SK-MEL-5 (cell line): ENCODE measurements at places on chromosomes 7 and 10. TPM values are rescaled to one million over a fixed set of nuclear protein-coding genes. Genes with fewer than 3 reads are reported as not detected.

MYL10 gene
- 1.1 TPM in 1 of 2 replicates, not detected in the other for total RNA-seq

ASB10 gene
- total RNA-seq: not detected in 2 replicates

VWDE gene
- total RNA-seq: 0.16 and 0.32 TPM in 2 replicates

CALHM2 gene
- not detected in 2 replicates for total RNA-seq

ABCA13 gene
- total RNA-seq: 3.8 and 4.1 TPM in 2 replicates

FAM131B gene
- total RNA-seq: not detected in 2 replicates

FGL2 gene
- total RNA-seq: not detected in 2 replicates

HABP2 gene
- total RNA-seq: not detected in 2 replicates

SLC26A3 gene
- not detected in 2 replicates for total RNA-seq

AOC1 gene
- total RNA-seq: 0.05 and 0.21 TPM in 2 replicates

PTF1A gene
- total RNA-seq: not detected in 2 replicates

SFTPA1 gene
- not detected in 2 replicates for total RNA-seq

KCNMA1 gene
- not detected in 2 replicates for total RNA-seq

EBLN1 gene
- total RNA-seq: 0.13 and 0.26 TPM in 2 replicates

ANKRD1 gene
- total RNA-seq: not detected in 2 replicates

HNRNPA2B1 gene
- 201 and 235 TPM in 2 replicates for total RNA-seq

LLCFC1 gene
- not detected in 2 replicates for total RNA-seq

SH2D4B gene
- 0.11 and 0.13 TPM in 2 replicates for total RNA-seq

NEUROD6 gene
- total RNA-seq: not detected in 2 replicates

ASIC3 gene
- total RNA-seq: 0.42 and 0.93 TPM in 2 replicates

NACAD gene
- 0.05 and 0.16 TPM in 2 replicates for total RNA-seq

CRHR2 gene
- not detected in 2 replicates for total RNA-seq

LRIT1 gene
- total RNA-seq: not detected in 2 replicates

FKBP6 gene
- total RNA-seq: not detected in 2 replicates

PPP1R17 gene
- total RNA-seq: not detected in 2 replicates

HERPUD2 gene
- total RNA-seq: 28.2 and 32.1 TPM in 2 replicates

TAS2R41 gene
- not detected in 2 replicates for total RNA-seq

ZNF804B gene
- total RNA-seq: not detected in 2 replicates

ANKRD61 gene
- 0.50 and 0.51 TPM in 2 replicates for total RNA-seq

TBXAS1 gene
- 3.4 and 10.1 TPM in 2 replicates for total RNA-seq

FAM25G gene
- not detected in 2 replicates for total RNA-seq

PNLIP gene
- not detected in 2 replicates for total RNA-seq

DGKB gene
- 0.03 and 0.16 TPM in 2 replicates for total RNA-seq

LRMDA gene
- 25.2 and 70.7 TPM in 2 replicates for total RNA-seq

IKZF1 gene
- not detected in 2 replicates for total RNA-seq

SPDYE5 gene
- 0.05 TPM in 1 of 2 replicates, not detected in the other for total RNA-seq

GSTO2 gene
- 0.90 and 1.2 TPM in 2 replicates for total RNA-seq

PGAM2 gene
- not detected in 2 replicates for total RNA-seq

PLCE1 gene
- 0.50 and 1.1 TPM in 2 replicates for total RNA-seq

CAMK2B gene
- total RNA-seq: 0.13 and 0.37 TPM in 2 replicates

AZGP1 gene
- 1.1 and 1.8 TPM in 2 replicates for total RNA-seq

ADRB1 gene
- total RNA-seq: 2.9 and 3.3 TPM in 2 replicates

COL28A1 gene
- total RNA-seq: 0.26 and 0.32 TPM in 2 replicates

ZP3 gene
- 5.0 and 6.6 TPM in 2 replicates for total RNA-seq
